Stimulated activated naive CD8-positive, alpha-beta T cell treated with anti-CD3 and anti-CD28 coated beads, Interleukin-15, amount 100 ng/mL, for 72 hours (primary cell): ENCODE measurements at places on chromosomes 5 and 9.

DNA sequence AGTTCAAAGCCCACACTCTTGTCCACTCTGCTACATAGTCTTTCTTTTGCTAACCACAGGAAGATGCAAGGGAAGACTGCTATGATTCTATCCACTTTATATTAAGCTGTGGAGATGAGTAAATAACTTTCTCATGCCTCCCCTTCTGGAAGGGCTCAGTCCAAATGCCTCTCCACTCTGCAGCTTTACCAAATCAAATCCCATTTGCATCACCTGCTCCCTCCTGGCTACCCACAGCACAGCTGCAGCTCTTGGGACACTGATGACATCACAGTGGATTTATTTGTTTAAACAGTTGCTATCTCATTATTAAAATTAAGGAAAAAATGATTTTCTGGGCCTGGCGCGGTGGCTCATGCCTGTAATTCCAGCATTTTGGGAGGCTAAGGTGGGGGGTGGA is 1544.9 kb upstream of the WWC1 start:
- no peak for DNase-seq

GRCh38 chr5:176174345-176175025 is 63.7 kb upstream of the SIMC1 start:
- no peak for DNase-seq

GRCh38 chr5:68406767-68407241 is 191.2 kb downstream of the PIK3R1 start:
- no peak for DNase-seq

DNA sequence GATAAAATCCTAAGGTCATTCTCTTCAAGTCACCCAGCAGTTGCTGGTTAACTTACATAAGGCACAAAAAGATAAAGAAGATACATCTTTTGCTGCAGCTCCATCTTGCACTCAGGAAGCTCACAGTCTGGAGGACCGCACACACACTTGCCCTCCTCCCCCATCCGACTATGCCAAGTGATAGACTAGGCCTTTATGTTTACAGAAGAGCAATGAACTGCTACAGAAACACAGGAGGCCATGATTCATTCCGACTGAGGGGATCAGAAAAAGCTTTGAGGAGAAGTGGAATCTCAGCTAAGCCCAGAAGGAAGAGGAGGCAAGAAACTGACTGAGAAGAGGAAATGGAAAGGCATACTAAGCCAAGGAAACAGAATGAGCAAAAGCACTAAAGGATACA is 17.4 kb downstream of the NRG2 start:
- no peak for DNase-seq

GRCh38 chr9:21890696-21891095 is 88.3 kb downstream of the MTAP start:
- no peak for DNase-seq

- DNase-seq: no peak
These were observed 52.3 kb downstream of the ZNF622 start for GRCh38 chr5:16413166-16413860.

DNA sequence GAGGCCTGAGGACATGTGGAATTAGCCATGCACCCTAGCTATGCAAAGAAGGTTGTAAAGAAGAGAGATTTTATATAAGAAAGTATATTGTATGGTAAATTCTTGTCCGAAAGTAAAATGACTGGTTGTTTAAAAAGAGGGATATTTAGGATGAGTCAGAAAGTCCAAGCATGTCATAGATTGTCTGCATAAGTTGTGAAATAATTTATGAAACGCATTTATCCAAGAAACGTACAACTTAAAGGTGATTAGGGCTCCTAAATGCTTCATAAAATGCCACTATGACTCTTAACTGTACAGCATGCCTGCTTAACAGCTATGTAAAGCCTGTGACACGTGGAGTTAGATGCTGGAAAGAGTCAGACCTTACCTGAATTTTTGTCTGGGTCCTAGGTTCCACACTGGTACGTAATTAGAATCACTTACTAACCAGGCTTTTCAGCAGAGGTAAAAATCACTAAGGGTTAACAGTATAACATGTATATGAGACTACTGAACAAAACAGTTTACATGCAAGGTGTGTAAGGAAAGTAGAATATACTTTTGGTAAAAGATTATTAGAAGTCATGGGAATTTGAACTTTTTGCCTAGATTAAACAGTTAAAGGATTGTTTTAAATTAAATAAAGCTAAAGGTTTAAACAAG is 37.0 kb upstream of the ARL15 start:
- DNase-seq: no peak

- DNase-seq: no peak
These were observed 452.5 kb downstream of the EBF1 start for GRCh38 chr5:158647264-158647663.

DNA sequence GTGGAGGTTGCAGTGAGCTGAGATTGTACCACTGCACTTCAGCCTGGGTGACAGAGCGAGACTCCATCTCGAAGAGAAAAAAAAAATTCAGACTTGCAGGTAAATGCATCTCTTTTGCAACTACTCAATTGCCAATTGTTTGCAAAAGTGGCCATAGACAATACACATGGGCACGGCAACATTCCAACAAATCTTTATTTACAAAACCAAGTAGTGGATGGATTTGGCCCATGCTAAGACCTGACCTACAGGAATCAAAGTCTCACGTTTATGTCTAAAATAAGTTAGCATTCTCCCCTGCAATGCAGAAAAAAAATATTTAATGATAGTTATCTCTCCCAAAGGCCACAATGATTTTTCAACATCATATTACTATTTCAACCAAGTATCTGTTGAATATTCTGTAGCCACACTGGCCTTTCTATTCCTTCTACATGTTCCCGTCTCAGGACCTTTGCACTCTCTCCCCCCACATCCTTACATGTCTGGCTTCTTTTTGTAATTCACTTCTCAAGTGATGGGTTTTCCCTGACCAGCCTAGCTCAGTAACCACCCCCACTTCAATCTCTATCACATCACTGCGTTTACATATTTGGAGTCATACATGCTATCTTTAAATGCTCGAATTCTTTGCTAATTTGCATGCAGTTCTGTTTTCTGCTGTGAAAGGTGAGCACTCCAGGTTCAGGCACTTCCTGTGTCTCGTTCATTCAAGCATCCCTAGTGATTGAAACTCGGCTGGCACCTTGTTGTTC is 54.2 kb downstream of the FNBP1 start:
- DNase-seq: no peak

DNA sequence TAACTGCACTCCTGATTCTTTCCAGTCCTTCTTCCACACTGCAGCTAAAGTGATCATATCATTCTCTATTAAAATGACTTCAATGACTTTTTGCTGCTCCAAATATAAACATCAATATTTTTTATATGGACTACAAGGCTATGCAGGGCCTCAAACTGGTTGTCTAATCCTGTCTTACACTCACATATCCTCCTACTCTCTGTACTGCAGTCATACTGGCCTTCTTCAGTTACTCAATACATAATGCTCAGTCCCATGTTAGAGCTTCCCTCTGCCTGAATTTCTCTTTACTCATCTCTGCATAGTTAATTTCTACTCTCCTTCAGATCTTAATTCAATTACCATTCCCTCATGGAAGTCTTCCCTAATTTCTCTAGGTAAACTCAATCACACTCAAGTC is 3.4 kb downstream of the MEIKIN start:
- no peak for DNase-seq

GRCh38 chr9:72471096-72471495 is 50.3 kb upstream of the TMC1 start:
- DNase-seq: no peak

DNA sequence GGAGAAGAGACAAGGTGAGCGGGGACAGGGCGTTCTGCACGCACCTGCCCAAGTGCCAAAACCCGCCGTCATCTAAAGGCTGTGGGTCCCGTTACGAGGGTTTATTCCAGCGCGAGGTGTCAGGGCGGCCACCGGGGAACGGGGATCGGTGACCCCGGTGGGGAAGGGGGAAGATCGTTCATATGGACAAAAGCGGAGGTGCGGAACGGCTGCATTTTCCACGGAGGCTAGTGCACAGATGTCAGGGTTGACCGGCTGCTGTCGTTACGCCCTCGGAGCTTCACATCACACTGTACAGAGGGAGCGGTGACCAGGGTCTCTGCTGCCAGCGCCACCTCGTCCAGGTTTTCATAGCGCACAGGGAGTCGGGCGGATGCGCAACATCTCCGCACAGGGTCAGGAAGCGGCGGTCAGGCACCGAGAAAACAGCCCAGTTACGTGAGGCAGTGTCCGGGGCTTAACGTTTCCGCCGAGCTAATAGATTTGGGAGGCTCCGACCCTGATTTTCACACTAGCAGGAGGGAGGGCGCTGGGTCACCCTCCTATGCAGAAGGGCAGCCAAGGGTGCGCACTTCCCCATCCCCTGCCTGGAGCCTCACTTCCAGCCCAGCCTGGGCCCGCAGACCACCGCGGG is 13.5 kb downstream of the BTNL9 start:
- no peak for DNase-seq

GRCh38 chr9:76652894-76653293 is 111.3 kb upstream of the PCA3 start:
- no peak for DNase-seq

DNA sequence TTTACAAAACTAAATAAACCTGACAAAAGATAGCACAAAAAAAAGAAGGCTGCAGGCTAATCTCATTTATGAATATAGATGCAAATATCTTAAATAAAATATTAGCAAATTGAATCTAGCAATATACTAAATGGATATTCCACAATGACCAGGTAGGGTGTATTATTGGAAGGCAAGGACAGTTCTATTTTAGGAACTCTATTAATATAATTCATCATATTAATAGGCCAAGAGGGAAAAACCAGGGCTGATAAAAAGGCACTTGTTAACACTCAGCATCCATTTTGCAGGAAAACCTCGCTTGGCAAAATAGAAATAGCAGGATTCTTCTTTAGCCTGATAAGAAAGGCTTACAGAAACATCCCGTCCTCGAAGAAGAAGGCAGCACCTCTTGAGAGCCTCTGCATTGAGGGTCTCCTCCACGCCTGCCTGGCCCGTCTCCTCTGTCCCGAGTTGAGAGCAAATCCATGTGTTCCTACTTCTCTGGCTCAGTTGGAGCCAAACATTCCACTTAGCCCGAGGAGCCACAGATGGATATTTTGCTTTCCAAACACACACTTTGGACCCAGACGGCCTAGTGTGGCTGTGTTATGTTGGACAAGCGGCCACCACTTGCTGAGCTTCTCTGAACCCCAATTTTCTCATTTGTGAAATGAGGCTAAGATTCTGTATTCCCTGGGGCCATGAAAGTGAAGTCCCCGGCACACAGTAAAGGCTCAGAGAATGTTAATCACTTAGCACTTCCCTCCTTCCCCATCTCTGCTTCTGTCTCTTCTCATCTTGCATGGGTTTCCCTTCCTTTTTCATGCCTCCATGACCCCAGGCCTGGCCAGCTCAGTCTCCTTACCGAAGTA is 181.8 kb upstream of the MVB12B start:
- no peak for DNase-seq

DNA sequence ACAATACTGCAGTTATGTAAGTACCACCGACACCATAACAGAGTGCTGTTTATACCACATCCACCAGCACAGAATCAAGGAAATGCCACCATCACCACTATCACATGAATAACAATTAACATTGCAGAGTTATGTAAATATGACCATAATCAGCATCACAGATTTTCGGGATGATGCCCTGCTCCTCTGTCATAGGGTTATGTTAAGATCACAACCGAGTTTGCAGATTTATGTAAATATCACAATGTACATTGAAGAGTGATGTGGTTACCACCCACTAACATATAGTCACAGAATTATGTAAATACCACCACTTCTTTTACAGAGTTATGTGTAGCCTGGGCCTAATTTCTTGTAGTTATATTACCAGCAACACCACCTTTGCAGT is 61.8 kb downstream of the SHC3 start:
- DNase-seq: no peak

DNA sequence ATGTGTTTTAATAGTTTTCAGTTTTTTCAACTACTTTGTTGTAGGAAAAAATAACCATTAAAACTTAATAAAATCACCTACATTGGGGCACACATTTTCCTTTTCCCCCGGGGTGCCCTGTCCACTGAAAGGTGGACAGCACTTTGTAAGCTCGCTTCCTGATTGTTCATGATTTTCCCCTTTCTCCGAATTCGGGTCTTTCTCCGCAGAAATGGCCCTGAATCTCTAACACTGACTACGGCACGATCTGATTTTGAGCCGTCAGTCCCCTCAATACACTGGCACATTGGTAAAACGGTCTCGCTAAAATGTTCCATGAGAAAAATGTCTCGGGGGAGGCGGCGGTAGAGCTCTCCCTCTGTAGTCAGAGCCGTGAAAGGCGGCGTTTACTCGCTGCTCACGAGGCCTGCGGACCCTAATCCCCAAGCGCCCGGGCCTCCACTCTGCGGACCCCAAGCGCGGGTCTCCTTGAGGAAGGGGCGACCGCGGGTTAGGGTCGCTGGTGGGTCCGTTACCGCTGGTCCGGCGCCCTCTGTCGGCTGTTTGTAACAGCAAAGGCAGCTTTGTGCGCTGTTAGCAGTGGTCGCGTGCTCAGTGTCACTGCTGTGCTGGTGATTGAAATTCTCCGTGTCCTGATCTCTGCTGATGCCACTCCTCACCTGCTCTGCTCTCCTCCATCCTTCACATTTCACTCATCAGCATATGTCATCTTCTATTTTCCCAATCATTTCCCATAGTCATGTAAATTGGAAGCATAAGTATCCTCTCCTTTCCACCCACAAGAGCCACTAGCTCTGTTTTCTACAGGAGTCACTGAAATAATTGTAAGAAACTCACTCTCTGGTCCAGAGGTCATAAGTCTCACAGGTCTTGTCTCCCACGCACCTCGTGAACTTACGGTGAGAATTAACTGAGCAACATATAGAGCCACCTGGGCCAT is 10.8 kb upstream of the IFNA2 start:
- DNase-seq: peak; percentile 58

GRCh38 chr5:68805444-68805843 is 288.4 kb upstream of the SLC30A5 start:
- no peak for DNase-seq

DNA sequence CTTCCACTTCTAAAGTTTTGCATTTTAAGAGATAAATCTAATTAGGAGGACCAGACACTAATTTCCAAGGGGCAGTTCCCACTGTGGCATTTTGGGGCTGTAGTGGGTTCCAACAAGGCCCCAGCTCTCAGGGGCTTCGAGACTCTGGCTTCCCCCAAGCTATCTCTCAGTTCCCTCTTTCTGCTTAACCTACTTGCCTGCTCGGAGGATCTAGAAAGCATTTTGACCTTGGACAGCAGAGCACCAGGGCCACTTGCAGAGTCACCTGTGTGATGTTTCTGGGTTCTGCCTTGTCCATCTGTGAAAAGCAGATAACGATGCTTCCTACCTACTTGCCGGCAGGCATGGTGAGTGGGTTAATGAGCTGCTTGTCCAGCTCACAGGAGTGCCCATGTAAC is 175.4 kb downstream of the MED10 start:
- DNase-seq: no peak

GRCh38 chr5:35473589-35473988 is 144.1 kb upstream of the SPEF2 start:
- no peak for DNase-seq

DNA sequence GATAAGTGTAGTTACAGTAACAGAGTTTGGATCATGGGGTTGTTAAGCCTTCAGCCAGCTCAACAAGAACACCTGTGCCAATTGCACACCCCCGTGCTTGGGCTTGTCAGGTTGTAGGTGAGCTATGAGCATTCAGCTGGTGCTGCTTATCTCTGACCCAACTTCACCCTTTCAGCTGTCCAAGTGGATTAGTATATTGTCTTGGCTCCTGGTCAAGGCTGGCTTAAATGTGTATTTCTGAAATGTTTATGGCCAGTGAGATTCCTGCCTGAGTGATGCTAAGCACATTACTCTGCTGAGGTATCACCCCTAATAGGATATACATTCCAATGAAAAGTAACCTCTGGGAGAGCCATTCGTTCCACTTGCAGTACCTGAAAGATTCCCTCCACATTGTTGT is 44.2 kb upstream of the LMNB1 start:
- no peak for DNase-seq
